ENCODE measurements at places on chromosomes 6 and 20. TPM values are rescaled to one million over a fixed set of nuclear protein-coding genes. Genes with fewer than 3 reads are reported as not detected.

DNA sequence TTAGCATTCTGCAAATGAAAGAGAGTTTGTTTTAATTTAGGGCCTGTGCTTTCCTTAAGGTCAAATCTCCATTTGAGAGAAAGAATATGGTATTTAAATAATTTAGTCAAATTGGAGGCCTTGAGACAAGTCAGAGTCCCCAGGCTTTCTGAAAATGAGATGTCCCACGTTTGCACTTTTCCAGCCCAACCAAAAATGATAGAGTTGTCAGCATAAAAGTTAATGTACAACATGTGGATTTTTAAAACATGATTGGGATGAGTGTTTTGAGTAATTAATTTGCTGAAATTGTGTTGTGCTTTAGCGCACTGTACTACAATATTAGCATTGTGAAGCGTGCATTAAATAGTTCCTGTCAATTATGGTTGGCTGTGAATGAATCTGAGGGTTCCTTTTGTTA lies 10.0 kb downstream of the CD83 start:
- DNase-seq: no peak

DNA sequence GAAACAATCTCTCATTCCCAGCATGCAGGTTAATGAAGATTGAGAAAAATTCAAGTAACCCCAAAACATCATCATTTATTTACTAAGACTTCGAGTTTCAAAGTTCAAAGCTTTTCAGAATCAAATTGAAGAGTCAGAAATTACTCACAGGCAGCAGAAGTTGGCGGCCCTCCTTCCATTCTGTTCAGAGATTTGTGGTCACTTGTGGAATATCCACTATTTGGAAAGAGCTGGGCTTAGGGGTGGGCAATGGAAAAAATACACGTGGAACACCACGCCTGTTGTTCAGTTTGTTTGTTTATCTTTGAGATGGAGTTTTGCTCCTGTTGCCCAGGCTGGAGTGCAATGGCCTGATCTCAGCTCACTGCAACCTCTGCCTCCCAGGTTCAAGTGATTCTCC lies 108.6 kb upstream of the NAA20 start:
- DNase-seq: no peak

- no peak for DNase-seq
Measured at GRCh38 chr6:107866606-107867301, 42.6 kb upstream of the SCML4 start.

- DNase-seq: no peak
Measured at GRCh38 chr6:18478610-18479009, 91.5 kb downstream of the RNF144B start.

GRCh38 chr6:158868122-158868480 lies 48.9 kb upstream of the EZR start:
- no peak for DNase-seq

GRCh38 chr20:35004051-35004725 lies 48.5 kb downstream of the MYH7B start:
- DNase-seq: peak; percentile 1

GRCh38 chr6:133854041-133854363 lies 34.9 kb upstream of the TCF21 start:
- no peak for DNase-seq

GRCh38 chr6:154738551-154738961 lies 5.3 kb downstream of the SCAF8 start:
- no peak for DNase-seq

Gene LY6G6C
- 4.9 TPM for total RNA-seq

Gene NOX3
- total RNA-seq: not detected

Gene PRR18
- total RNA-seq: not detected

Gene ENPP1
- total RNA-seq: 10.2 TPM

Gene GCLC
- total RNA-seq: 35.4 TPM

Gene MPC1
- 37.6 TPM for total RNA-seq

All from ovary (tissue), 10 donors.